ENCODE measurements at places on chromosomes 12 and 14.

DNA sequence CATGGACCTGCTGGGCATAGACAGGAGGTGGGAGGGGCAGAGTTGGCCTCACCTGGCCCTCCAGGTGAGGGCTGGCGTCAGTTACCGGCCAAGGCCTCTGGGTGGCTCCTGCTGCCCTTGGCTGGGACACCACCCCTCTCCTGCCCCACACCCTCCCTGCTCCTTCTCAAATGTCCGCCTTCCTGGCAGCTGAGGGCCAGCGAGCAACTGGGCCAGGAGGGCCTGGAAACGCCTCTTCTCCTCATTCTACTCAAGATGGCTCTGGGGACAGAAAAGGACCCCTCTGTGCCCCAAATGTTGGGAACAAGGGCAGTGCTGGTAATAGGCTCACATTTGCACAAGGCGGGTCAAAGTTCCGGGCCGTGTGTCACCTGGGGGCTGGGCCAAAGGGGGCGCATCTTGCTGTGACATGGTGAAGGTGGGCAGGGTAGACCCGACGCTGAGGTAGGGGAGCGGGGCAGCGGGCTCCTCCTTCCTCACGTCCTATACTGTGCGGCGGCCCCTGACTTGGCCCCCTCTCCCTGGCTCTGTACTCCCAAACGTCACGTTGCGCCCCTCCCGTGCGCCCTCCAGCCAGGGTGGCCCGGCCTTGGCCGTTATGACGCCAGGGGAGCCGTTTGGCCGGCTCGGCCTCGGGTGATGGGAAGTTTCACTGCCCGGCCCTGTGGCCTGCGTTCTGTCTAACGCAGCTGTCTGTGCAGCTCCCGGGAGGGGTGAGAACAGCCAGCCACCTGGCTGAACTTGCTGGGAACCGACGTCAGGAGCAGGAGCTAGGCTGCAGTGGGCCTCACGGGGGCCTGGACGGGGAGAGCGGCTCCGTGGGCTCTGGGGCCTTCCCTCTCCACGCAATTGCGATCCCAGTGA, 18.0 kb upstream of the DLK1 start:
- no peak for DNase-seq

GRCh38 chr14:93702946-93703345, 85.3 kb downstream of the PRIMA1 start:
- DNase-seq = no peak

DNA sequence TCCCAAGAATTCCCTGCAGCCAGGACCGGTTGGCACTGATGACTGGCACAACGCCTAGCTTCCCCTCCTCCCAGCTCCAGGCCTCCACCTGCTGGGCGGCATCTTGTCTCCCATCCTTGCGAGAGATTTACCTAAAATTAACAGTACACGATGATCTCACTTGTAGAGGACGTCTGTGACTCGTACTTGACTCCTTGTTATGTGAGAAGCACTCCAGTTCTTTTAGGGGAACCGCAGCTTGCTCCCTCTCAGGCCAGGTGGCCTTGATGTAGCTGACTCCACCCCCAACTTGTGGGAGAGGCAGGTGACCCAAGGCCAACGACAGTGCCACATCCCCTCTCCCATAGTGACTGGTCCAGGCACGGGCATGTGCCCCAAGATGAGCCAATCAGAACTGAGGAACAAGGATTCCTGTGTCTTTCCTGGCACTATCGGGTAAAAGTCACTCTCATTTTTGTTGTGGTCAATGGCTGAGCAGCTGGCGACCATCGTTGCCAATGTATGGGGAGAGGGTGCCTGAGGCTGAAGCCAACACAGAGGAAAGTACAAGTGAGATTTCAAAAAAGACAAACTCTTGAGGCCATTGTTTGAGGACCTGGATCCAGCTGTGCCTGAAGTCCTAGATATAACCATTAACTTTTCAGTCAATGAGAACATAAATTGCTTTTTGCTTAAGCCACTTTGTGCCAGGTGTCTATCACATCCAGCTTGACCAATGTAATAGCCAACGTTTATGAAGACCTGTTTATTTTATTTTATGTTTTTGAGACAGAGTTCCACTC, 208.7 kb downstream of the RBM19 start:
- no peak for DNase-seq

DNA sequence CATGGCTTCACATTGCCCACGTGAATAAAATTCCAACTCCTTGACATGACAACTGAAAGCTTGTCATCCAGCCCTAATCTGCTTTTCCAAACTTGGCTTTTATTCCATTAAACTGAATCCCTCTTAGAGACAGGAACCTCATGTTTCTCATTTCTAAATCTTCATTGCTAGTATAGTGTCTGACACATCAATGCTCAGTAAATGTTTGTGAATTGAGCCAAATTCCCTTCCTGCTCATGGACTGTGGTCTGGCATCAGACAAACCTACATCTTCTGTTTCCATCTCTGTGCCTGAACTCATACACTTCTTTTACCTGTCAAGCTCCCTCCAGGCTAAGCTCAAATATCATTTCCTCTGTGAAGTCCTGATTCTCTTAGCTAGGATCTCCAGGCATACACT, 4.3 kb upstream of the FKBP11 start:
- DNase-seq = no peak

Measured in mesenteric fat pad (tissue), 1 donor.